Dorsolateral prefrontal cortex (tissue), 122 donors: ENCODE measurements at places on chromosomes 7 and 10.

DNA sequence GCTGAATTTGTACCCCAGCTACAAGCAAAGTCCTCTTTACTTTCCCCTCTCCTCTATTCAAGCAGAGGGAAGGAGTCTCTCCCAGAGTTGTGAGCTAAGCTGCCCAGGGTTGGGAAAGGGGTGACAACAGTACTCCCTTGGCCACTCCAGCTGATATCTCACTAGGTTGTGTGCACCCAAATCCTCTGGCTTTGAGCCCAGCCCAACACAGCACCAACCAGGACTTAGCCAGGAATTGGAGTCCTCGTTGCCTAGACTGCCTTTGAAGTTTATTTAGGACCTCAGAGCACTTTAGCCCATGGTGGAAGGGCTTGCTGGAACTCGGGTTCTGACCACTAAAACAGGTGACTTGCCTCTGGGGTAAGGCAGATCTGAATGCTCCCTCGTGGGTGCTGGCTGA, 35.7 kb upstream of the DYNC1I1 start:
- DNase-seq, result no peak

GRCh38 chr7:104288137-104288536, 40.3 kb upstream of the LHFPL3 start:
- DNase-seq, result no peak

DNA sequence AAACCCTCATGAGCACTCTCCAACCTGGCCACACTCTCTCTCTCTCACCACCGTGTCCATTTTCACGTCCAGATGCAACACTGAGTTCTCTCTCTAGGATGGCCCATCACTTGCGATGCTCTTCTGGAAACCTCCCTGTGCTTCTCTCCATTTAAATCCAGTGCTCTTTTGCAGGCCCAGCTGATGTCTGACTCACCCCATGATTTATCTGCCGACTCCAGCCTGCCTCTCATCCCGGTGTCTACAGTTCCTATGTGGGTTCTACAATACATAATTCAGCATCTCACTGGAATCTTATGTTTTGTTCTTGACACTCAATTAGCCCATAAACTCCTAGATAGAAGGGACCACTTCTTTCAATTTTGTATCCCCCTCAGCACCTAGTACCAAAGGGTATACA, 5.0 kb downstream of the TPK1 start:
- DNase-seq, result no peak

DNA sequence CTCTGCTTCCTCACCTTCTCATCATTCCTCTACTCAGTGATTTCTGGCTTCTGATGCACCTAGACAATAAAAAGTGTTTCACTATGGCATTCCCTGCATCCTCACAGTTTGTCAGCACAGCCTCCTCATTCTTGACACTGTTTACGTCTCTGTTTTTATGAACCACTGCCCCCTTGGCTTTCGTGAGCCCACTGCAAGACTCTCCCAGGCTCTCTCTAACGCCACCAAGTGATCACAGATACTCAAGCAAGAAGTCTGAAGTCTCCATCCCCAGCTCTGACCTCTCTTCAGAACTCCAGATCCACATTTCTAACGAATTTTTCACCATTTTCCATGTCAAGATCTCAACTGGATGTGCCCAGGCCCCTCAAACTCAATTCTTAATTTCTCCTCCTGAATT, 8.9 kb downstream of the SLC16A9 start:
- DNase-seq, result no peak

GRCh38 chr7:87202705-87203104, 16.8 kb downstream of the TMEM243 start:
- no peak for DNase-seq
